Esophagus mucosa (tissue), 1 donor: ENCODE measurements at places on chromosomes 11 and 22. TPM values are rescaled to one million over a fixed set of nuclear protein-coding genes. Genes with fewer than 3 reads are reported as not detected.

GRCh38 chr22:39645532-39645931 lies 75.0 kb downstream of the CACNA1I start:
- ATAC-seq, result no peak

The UCP2 gene
- total RNA-seq, result 5.3 TPM

- peak; percentile 62 for ATAC-seq
Measured at GRCh38 chr11:77027275-77027674, 6.9 kb upstream of the B3GNT6 start.

The PANX3 gene
- not detected for total RNA-seq

- ATAC-seq, result no peak
Measured at GRCh38 chr11:73402834-73403185, 26.6 kb downstream of the RELT start.

DNA sequence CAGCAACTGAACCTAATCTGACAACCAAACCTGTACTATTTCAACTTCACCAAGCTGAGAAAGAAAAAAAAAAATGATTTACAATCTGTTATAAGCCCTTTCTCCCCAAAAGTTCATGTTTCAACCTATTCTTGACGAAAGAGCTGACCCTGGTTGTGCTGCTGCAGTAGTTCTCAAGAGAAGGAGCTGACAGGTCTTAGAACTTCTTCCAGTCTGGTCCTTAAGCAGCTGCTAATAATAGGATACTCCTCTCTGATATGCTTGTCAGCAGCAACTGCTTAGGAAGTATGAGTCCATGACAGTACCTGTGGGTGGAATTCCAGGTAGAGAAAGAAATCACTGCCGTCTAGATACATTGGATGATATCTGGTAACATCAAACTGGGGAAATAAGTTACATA lies 735.1 kb upstream of the CCDC90B start:
- ATAC-seq, result no peak

The NLRP14 gene
- total RNA-seq, result not detected

DNA sequence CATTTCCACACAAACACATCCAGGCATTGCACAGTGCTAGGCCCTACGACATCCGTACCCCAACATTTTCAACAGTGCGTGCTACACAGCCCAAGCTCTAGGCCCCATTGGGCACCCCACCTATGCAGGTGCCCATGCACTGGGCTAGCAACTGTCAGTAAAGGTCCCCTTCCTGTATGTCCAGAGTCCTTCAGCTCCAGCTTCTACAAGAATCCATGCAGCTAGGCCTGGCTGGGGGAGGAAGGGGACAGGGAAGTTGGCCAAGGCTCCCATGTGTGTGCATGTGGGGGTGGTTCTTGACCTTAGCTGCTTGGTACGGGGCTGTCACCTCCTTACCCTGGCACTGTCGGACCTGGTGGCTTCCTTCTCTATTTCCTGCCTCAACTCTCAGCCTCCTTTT lies 1.3 kb downstream of the B3GAT1 start:
- no peak for ATAC-seq

DNA sequence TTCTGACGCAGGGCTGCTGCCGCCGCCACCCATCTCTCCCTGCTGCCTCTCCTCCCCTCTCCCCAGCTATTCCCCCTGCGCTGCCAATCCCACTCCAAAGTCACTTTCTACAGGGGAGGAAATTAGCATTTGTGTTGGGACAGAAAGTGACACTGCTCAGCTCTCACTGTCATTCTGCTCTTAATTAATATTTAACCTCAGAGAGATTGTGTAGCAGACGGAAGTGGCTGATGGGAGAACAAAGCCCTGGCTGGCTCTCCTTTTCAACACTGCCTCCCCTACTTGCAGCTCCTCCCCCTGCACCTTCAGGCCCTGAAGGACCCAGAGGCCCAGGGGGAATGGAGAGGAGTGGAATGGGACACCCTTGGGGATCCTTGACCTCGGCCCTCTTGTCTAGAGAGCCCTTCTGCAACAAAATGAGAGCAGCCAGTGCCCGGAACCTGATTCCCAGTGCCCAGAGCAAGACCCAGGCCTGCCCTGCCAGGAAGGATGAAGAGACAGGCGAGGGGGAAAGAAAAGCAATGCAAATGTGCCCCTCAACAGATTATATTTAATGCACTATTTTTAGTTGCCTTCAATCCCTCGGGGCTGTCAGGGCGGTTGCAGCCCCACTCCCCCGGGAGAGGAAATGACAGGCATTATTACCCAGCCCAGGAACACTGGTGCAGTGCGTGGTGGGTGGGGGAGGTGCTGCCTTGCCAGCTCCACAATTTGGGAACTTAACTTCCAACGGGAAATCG lies 14.6 kb upstream of the NRGN start:
- ATAC-seq, result no peak

DNA sequence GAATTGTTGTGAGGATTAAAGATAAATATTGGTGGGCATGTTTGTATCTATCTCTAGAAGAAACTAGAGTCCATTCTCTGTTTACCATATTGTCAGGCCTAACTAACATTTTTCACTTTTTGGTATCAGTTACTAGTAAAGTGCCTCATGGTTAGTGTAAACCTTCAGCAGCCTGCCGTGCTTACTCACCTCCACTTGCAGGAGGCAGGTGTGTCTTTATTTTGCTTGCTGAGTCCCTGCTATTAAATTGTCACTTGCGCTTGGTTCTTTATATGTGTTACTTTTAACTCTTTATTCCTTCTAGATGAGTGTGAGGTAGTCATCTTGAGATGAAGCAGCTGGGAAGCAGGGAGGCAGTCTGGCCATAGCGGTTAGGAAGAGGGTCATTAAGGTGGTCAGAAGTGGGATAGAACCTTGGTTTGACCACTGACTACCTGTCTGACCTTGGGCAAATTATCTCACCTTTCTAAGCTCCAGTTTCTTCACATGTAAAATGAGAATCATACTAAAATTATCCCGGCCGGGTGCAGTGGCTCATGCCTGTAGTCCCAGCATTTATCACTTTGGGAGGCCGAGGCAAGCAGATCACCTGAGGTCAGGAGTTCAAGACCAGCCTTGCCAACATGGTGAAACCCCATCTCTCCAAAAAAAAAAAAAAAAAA lies 21.2 kb downstream of the PPP6R3 start:
- no peak for ATAC-seq

DNA sequence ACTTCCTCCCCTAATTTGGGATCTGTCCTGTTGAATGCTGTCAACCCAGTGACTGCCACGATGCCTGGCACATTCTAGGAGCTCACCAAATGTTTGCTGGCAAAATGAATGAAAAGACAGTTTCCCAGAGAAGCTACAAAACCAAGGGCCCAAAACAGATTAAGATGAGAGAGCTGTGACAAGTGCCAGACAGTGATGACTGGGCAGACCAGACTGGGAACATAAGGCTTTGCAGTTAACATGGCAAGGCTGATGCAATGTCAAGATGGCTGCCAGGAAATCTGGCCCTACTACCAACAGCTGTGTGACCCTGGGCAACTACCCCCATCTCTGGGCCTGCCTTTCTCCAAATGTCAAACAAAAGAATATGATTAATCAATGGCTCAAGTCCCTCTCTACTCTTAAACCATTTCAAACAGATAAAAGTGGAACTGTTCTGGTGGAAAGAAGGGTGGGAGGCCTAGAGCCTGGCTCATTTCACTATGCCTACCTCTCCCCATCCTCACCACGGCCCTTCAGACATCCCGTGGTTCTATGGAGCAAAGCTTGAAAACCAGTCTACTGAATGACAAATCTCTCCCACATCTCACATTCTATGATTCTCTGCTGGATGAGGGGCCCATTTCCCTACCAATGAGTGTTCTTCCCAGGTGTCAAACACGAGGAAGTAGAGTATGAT lies 12.8 kb downstream of the AP1B1 start:
- ATAC-seq, result no peak

DNA sequence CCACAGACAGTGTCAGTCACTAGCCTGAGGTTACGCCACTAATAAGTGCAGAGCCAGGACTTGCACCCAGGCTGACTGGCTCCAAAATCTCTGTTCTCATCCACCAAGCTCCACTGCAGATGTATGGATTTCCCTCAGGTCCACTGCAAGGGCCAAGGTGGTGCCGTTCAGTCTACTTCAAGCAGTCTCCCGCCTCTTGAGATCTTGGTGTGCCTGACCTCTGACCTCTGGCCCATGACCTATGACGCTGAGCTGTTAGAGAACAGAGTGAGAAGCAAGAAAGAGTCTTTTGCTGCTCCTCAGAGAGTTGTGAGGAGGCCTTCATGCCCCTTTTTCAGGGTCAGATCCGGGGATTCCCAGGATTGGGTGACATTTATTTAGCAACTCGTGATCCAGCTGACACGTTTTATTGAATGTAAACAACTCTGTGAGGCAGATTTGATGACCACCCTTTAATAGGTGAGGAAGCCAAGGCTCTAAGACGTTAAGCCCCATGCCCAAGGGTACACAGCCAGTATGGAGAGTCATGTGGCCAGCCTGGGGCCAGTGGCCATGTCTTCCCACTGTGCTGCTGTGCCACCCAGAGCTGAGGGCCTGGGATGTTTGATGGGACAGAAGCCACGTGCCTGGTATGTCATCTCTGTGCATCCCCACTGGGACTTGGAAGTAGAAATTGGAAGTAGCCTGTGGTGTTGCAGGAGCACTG lies 25.2 kb downstream of the DCPS start:
- ATAC-seq, result no peak

DNA sequence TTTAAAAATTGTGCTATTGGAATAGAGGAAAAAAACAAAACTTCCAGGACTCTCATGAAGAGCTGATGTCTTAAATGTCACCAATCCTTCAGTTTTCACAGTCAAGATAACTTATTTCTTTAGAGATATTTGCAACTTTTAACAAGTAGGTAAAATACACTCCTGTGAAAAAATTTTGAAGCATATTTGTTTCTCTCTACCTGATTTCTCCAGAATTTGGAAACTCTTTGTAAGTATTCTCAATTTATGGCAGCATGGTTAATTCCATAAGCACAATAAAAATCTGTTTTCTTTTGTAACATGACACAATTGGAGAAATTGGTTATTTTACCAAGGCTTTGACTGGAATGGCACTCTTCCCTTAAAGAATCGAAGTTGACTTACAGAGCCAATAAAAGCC lies 4.1 kb downstream of the CASP4 start:
- ATAC-seq, result no peak

The ATXN10 gene
- 98.6 TPM for total RNA-seq

The SLC16A8 gene
- 0.24 TPM for total RNA-seq

GRCh38 chr22:32753591-32753990 lies 47.9 kb upstream of the TIMP3 start:
- ATAC-seq, result no peak

The HPS4 gene
- 26.2 TPM for total RNA-seq
